Left renal pelvis (tissue), 4 donors: ENCODE measurements at places on chromosomes 1 and 21. TPM values are rescaled to one million over a fixed set of nuclear protein-coding genes. Genes with fewer than 3 reads are reported as not detected.

B3GALT5 gene
- polyA plus RNA-seq: 0.34 TPM

PRAMEF18 gene
- polyA plus RNA-seq: not detected

EPS8L3 gene
- polyA plus RNA-seq: not detected

VANGL2 gene
- 25.6 TPM for polyA plus RNA-seq

GRIK1 gene
- polyA plus RNA-seq: 2.7 TPM

NT5C1A gene
- 0.27 TPM for polyA plus RNA-seq

NHLH1 gene
- polyA plus RNA-seq: 0.06 TPM

DNA sequence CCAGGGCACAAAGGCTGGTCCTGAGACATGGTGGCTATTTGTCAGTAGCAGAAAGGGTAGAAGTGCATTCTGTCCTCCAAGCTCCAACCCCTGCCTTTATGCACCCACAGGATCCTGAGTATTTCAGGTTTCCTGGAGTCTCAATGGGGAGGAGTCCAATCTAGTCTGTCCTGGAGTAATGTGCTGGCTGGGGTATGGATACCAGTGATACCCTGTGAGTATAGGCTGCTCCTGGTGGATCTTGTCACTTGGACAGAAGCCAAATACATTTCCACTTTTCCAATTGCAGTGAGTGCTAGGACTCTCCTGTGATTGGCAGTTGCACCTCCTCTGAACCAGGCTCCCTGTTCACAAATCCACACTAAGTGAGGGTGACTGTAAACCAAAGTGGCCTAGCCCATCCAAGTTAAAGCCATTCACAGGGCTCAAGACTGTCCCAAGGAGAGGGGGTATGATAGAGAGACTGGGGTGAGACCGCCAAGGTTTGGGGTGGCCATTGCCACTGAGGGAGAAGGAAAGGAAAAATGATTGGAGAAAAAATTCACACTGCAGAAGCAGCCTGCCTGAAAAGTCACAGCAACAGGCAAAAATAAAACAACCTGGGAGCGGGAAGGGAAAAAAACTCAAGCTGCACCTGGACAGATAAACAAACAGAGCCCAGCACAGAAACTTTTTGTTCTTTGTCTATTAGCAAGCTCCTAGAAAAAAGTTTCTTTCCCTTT, 163.4 kb upstream of the ETV3 start:
- DNase-seq: no peak

GRCh38 chr1:206823727-206824126, 41.7 kb upstream of the IL20 start:
- no peak for DNase-seq

GRCh38 chr1:17201201-17202021, 3.5 kb upstream of the PADI1 start:
- no peak for DNase-seq

DNA sequence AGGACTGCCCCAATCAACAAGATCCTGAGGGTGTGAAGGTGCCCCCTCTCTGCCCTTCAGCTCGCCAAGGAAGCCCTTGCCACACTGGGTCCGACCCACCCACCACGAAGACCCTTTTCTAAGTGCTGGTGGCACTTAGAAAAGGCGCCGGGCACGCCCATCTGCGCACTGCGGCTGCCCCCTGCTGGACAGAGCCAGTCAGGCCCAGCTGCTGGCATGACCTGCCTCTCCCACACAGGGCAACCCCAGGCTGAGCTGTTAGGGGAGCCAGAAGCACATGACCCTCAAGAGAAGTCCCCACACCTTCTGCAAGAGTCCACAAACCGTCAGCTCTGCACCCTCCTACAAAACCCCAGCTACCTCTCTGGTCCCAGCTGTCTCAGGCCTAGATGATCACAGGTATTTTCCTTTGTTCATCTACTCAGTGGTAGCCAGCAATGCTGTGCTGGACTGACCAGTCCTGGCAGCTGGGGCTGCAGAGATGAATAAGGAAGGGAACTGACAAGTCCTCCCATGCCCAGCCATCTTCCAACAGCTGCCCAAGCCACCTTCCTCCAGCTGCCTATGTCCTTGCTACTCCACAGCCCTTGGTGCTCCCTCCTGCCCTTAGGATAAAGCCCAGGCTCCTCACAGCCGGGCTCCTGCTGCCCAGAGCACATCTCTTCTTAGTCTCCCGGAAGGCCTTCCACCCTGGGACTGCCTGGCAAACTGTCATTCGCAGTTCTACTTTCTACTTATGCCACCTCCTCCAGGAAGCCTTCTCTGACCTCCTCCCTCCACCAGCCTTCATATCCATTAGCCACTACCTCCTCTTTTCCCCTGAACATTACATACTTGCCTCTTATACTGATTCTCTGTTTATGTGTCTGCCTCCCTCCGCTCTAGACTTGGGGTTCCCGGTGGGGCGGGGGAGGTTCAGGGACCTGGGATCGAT, 39.8 kb upstream of the ZC3H12A start:
- no peak for DNase-seq

DNA sequence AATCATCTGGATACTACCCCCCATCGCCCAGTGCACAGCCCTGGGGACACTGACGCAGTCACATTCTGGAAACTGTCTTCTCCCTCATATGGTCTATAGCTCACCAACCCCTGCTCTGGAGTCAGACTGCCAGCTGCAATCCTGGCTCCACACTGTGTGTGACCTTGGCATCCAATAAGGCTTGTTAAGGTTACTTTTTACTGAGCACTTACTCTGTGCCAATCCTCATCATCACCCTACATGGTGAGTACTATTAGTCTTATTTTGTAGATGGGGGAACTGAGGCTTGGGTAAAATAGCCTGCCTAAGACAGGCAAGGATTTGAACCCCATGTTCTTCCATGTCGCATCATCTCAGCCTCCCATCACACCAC, 34.9 kb downstream of the AHDC1 start:
- DNase-seq: no peak

GRCh38 chr1:233355841-233356704, 28.5 kb downstream of the MAP3K21 start:
- no peak for DNase-seq

DNA sequence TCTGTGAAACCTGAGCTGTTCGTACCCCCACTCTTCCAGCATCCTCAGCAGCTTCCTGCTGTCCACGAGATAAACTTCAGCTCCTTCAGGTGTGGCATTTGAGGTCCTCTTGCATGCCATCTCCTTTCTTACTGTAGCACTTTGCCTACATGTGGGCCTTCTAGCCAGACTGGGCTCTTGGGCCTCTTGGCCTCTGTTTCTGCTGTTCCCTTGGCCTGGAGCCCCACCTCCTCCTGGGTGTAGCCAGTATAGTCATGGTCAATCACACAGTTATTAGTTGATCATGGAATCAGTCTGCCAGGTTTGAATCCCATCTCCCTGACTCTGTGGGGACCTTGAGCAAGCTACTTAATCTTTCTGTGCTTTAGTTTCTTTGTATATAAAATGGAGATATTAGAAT, 26.4 kb downstream of the TMEM53 start:
- DNase-seq: no peak

- no peak for DNase-seq
Observed at GRCh38 chr21:36478941-36479340, 981 bp downstream of the CLDN14 start.

- no peak for DNase-seq
Observed at GRCh38 chr21:41808094-41808493, 41.2 kb upstream of the RIPK4 start.

- no peak for DNase-seq
Observed at GRCh38 chr1:145708063-145708462, 895 bp upstream of the PDZK1 start.

- no peak for DNase-seq
Observed at GRCh38 chr1:177825276-177825901, 144.5 kb downstream of the SEC16B start.

- no peak for DNase-seq
Observed at GRCh38 chr1:23555986-23556634, 3.2 kb downstream of the ID3 start.

DNA sequence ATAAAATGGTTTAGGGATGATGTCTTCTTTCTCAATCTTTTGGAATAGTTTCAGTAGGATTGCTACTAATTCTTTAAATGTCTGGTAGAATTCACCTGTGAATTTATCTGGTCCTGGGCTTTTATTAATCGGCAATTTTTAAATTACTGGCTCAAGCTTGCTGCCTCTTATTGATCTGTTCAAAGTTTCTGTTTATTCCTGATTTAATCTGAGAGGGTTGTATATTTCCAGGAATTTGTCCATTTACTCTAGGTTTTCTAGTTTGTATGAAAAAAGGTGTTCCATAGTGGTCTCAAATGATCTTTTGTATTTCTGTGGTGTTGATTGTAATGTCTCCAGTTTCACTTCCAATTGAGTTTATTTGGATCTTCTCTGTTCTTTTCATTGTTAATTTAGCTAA, 617.8 kb downstream of the LTN1 start:
- no peak for DNase-seq
